ENCODE measurements at places on chromosomes 7 and 10.

DNA sequence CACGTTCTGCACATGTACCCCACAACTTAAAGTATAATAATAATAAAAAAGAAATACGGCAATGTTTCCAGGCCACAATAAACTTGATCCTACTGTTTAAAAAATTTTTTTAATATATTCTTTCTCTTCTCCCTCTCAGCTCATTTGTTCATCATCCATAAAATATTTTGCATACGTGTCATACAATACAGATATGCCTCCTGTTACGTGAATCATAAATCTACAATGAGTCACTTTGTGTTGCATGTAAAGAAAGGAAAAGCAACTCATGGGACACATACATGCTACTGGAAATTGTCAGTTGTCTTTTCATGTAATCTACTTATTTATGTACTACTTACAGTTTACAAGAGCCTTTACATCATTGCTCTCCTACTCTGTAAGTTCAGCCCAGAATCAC is 1.1 kb upstream of the TECTB start:
- no peak for DNase-seq

- DNase-seq: no peak
Observed at GRCh38 chr7:79719216-79719615, 265.7 kb upstream of the MAGI2 start.

GRCh38 chr7:25725451-25725850 is 426.5 kb upstream of the NFE2L3 start:
- no peak for DNase-seq

DNA sequence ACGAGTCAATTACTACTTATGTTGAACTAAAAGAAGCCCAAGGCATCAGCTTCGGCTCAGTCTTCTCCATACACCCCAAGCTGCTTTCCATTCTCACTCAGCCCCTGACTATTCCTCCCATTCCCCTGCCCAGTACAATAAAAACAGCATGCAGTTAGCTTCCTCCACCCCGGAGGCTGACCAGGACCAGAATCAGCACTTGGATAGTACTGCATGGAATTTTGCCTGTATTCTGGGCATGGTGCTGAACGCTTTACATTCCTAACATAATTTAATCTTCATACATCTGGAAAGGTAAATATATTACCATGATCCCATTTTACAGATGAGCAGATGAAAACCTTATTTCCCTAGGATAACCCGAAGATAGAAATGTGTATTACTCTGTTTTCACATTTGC is 7.5 kb upstream of the PODXL start:
- DNase-seq: no peak

- DNase-seq: no peak
Observed at GRCh38 chr10:123530166-123530870, 135.8 kb upstream of the GPR26 start.

- no peak for DNase-seq
Observed at GRCh38 chr7:70711452-70711851, 420.5 kb upstream of the GALNT17 start.

DNA sequence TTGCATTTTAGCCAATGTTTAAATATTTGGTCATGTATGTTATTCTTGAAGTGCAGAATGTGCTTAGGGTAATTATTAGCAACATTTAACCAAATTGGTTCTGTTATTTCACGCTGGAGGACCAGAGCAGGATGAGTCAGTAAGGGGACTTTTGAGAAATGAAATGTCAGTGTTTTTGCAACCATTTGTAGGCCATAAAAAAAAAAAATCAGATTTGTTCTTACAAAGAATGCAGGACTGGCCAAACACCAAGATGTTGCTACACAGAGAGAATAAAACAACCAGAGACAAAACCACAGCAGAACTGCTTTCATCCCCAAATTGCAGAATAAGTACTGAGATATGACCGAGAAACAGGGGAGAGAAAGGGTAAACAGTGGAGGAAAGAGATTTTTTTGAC is 62.1 kb downstream of the TPST1 start:
- DNase-seq: no peak

GRCh38 chr7:130351791-130352090 is 7.1 kb downstream of the CPA5 start:
- no peak for DNase-seq

DNA sequence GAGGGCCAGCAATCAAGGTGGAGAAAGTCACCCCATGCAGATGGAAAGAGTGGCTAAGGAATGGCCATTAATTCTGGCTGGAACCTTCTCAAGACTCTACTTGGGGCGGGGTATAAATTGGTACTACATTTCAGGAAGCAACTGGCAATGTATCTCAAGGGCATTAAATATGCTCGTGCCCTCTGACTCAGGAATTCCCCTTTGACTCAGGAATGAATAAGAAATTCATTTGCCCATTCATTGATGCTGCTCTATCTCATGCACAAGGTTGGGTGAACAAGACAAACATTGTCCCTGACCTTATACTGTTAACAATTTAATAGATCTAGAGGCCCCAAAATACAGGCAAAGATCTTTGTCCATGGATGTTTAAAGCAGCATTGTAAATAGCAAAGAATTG is 188.1 kb downstream of the MYOF start:
- DNase-seq: no peak

- DNase-seq: no peak
Observed at GRCh38 chr7:7790041-7790741, 71.8 kb upstream of the RPA3 start.

- DNase-seq: no peak
Observed at GRCh38 chr10:100502926-100503494, 16.7 kb downstream of the SEC31B start.

DNA sequence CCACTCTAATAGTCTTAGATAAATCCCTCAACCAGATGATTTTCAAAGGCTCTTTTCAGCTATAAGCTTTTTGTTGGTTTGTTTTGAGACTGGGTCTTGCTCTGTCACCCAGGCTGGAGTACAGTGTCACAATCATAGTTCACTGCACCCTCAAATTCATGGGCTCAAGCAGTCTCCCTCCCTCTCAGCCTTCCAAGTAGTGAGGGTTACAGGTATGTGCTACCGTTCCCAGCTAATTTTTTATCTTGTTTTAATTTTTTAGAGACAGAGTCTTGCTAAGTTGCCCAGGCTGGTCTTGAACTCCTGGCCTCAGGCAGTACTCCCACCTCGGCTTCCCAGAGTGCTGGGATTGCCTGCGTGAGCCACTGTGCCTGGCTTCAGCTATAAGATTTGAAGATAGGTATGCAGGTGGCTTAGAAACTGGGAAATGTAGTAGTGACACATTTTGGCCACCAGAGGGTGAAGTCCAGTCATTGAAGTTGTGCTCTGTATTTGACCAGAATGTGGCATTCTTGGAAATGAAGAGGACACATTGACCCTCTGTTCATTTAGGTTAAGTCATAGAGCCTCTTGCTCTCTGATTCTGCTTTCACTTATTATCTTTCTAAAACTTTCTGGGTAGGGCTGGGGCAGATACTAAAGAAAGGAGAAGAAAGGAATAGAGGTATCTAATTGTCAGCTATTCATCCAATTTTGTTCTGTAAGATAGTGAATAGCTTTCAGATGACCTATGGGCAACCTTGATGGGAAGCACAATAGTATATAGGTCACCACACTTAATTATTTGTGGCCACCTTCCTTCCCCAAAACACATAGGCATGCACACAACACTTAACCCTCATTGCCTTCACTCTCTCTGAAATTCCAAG is 36.0 kb downstream of the R3HCC1L start:
- DNase-seq: peak; percentile 48

DNA sequence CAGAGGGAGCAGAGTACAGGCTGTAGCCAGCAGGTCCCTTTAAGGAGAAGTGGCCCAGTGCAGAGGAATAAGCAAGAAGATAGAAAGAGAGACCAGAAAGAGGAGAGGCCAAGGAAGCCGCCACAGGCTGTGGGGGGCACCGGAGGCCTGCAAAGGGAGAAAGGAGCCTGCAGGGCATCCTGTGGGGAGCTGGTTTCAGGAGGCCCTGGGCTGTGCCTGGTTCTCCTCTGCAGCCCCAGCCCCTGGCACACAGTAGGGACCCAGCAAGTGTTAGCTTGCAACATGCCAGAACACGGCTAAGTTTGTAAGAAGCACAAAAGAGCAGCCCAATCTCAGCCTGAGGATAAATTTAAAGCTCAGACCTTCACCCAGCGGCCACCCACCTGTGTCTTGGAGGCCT is 12.3 kb upstream of the C10orf71 start:
- DNase-seq: no peak

- no peak for DNase-seq
Observed at GRCh38 chr10:100886963-100887362, 25.8 kb upstream of the SLF2 start.

GRCh38 chr7:128939861-128940410 is 2.2 kb downstream of the IRF5 start:
- no peak for DNase-seq

DNA sequence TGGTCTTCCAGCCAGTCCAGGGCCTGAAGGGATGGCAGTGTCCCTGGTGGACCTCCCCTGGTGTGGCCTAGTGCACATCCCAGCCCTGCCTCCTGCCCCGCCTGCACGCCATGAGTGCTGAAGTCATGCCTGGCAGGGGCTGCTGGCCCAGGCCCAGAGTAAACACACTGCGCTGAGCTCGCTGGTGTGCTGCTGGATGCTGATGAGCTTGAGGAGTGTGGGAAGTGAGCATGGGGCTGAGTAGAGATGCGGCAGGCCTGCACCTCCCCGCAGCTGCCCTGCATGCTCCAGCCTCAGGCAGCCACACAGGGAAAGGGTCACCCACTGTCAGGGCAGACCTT is 43.2 kb downstream of the HTRA1 start:
- peak; percentile 55 for DNase-seq

- no peak for DNase-seq
Observed at GRCh38 chr7:77858278-77858677, 59.7 kb downstream of the PHTF2 start.

GRCh38 chr10:79081353-79082034 is 12.7 kb downstream of the ZMIZ1 start:
- no peak for DNase-seq

DNA sequence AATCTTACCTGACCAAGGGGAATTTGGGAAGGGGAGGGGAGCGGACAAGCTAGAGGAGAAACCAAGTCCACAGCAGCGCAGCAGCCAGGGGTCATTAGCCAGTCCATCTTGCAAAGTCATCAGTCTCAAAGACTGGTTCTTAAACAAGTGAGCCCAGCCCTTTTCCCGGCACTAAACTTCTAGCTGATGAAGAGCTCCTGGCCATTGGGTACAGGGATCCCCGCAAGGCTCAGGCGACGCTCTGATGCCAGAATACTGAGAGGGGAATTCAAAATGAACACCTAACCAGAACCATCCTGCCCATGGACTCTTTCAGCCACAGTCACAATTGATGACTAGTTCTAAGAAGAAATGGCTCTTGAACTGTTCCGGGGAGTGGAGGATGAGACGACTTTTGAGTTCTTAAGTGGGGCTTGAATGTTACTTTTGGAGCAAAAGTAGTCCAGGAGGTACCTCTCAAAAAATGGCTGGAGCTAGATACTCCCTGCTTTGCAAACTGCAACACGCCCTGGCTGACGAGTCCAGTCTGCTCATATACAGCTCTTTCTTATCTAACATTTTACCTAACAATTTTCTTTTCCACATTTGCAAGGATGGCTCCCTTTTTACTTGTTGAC is 2.5 kb upstream of the TWIST1 start:
- no peak for DNase-seq

- DNase-seq: no peak
Observed at GRCh38 chr10:79203833-79204232, 135.1 kb downstream of the ZMIZ1 start.

- DNase-seq: no peak
Observed at GRCh38 chr7:48087349-48087748, 1.7 kb upstream of the UPP1 start.

DNA sequence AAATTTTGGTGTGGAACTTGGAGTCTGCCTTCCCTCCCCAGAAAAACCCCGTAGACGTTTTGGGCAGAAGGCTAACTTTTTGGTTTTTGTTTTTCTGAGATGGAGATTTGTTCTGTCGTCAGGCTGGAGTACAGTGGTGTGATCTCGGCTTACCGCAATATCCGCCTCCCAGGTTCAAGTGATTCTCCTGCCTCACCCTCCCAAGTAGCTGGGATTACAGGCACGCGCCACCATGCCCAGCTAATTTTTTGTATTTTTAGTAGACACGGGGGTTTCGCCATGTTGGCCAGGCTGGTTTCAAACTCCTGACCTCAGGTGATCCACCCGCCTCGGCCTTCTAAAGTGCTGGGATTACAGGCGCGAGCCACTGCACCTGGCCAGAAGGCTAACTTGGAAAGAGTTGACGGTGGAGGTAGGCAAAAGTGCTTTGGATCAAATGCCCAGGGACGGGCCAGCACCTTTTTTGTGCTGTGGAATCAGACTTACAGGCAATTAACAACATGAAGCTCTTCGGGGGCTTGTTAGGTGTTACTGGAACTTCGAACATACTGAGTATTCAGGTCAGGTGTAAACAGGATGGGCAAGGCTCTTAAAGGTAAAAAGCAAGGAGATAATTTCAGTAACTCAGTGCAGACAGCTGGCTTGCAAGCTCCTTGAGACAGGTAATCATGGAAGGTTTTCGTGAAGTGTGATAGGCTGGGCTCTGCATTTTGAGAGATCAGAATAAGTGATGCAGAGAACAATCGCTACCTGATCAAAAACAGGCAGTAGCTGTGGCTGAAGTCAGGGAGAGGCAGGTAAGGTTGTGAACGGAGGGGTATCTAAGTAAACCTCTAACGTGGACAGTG is 1.8 kb downstream of the PPP1R35 start:
- no peak for DNase-seq

DNA sequence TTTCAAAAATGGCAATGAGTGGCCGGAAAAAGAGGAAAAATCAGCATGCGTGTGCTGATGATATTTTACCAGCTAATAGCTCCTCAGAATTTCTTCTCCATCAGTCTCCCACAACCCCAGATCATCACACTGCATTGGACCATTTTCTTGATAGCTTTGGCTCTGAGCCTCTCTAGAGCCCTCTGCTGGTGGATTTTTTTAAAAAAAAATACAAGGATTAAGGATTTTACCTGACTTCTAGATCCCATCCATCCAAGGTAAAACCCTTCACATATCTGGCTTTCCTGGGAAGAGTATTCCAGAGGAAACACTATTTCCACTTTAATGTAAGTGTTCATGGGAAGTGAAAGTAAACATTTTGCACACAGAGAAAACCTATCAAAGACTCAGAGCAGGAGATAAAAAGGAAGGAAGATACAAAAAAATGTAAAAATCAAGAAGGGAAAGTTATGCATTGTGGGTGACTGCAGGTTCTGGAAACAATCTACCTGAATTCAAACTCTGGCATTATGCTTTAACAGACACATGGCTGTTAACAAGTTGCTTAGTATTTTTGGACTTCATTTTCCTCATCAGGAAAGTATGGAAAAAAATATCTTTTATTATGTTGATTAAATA is 380.9 kb downstream of the LRRTM3 start:
- DNase-seq: peak; percentile 3

- no peak for DNase-seq
Observed at GRCh38 chr7:16492513-16493062, 27.1 kb upstream of the SOSTDC1 start.

GRCh38 chr7:452226-452751 is 67.4 kb downstream of the PDGFA start:
- no peak for DNase-seq

- DNase-seq: no peak
Observed at GRCh38 chr7:26375726-26376174, 84.1 kb downstream of the SNX10 start.

All from HTR-8/SVneo (cell line).